ENCODE measurements at places on chromosomes 16 and 17.

GRCh38 chr16:66894948-66895688 is 14.8 kb downstream of the PDP2 start:
- peak; percentile 68 for DNase-seq

DNA sequence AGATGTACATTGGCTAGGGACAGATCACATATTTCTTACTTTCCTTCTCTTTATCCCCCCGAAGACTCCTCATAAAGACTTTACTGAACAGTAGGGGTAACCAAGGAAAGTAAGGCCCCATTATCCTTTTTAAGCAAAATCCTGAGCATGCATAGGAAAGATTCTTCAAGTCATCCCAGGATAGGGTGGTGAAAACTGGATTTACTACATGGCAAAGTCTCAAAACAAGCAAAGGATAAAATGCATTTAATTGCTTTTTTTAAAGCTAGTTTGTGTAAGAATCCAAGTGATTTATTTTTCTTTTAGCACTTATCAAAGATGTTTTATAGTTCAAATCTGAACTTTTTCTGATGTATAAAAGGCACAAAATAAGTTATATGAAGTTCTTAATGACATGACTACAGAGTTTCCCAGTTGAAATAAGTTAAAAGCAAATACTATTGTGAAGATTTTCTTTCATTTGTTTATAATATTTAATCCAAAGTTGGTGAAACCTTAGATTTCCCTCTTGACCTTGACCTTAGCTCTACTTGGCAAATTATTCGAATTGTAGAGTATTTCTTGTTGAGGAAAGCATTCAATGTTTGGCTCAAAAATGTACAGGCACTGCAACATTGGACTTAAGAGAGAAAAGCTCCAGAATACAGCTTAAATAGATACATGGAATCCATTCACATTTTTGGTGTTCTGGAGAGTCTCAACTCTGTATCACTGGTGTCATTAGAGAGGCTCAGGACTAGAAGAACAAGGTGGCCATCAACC is 104.3 kb downstream of the ABCA8 start:
- DNase-seq: no peak

GRCh38 chr17:41976142-41976768 is 9.7 kb downstream of the CNP start:
- DNase-seq: no peak

GRCh38 chr16:51450376-51450775 is 299.3 kb upstream of the SALL1 start:
- no peak for DNase-seq

DNA sequence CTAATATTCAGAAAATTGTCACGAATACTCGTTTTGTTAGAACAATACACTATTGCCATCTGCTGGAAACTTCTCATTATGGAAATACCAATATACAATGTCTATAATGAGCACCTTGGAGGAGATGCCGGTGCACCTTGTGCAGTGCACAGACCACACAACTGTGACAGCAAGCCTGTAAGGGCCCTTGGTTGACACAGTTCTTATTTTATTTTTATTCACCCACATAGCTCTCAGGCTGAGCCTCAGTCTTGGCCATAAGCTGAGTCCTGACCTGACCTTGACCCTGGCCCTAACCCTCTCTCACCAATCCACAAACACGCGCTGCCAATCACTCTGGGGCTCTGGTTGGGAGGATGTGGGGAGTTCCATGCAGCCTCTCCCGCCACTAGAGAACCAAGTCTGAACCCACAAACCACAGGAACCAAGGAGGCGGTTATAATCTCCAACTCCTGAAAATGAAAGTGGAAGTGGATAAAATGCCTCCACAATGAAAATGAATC is 7.6 kb downstream of the AIPL1 start:
- DNase-seq: no peak

DNA sequence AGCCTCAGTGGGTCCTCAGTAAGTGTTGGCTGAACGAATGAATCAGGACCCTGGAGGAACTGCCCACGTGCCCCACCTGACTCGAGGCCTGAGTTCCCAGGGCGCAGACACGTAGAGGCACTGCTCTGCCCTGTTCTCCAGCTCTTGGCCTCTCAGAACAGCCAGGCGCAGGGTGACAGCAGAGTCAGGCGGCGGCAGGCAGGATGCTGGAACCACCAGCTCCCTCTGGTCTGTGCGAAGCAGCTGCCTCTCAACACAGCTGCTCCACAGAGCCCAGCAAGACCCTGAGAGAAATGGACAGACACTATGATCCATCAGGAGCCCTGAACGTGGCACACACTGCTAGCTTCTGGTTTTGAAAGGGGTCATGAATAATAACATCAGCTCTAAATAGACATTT is 53.1 kb upstream of the BCO1 start:
- no peak for DNase-seq

- no peak for DNase-seq
Observed at GRCh38 chr17:50055055-50055425, 870 bp upstream of the ITGA3 start.

- DNase-seq: peak; percentile 48
Observed at GRCh38 chr17:72338847-72339790, 218.3 kb downstream of the SOX9 start.

DNA sequence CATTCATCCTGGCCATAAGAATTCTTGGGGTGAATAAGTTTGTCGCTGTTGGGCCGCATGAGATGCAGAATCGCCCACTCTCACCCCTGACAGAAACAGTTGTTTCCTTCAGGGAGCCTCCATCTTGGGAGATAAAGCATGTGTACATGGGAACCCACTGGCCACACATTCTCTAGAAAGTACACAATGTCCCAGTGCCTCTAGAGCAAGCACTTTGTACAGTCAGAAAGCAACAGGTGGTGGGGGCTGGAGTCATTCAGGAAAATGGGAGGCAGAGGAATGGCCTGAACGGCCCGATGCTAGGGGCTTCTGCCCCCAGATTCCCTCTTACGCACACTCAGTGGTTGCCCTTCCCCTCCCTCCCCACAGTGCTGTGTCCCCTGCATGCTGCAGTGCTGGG is 16.1 kb downstream of the ACE start:
- no peak for DNase-seq

GRCh38 chr17:57132663-57133062 is 47.6 kb downstream of the AKAP1 start:
- DNase-seq: no peak

DNA sequence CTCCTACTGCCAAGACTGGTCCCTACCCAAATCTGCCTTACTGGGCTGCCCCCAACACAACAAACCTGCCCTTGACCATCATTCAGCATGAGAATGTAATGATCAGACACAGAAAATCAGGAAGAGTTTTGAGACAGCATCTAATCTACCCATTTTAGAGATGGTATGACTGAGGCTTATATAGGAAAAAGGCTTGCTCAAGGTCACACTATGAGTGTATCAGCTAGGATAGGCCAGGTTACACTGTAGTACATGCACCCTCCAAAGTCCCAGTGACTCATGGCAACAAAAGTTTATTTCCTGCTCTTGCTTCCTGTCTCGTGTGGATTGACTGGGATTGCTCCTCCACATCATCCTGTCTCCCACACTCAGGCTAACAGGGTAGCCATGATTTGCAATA is 27.9 kb downstream of the NLRC5 start:
- DNase-seq: no peak

GRCh38 chr17:75151930-75152329 is 2.4 kb downstream of the JPT1 start:
- DNase-seq: no peak

DNA sequence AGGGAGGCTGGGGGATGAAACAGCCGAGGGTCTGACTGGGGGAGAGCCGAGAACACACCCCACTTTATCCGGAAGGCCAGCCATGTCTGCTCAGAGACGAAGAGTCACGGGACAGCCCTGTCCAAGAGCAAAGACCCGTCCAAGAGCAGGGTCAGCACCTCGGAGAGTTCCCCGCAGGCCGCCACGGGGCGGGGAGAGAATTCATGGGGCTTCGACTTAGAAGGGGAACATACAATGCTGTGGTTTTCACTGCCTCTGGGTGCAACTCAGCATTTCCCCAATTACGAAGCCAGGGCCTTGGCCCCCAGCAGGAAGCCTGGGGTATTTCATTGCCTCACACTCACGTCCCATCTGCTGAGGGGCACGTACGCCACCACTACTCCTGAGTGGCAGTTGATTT is 59.3 kb downstream of the JPH3 start:
- DNase-seq: peak; percentile 76

DNA sequence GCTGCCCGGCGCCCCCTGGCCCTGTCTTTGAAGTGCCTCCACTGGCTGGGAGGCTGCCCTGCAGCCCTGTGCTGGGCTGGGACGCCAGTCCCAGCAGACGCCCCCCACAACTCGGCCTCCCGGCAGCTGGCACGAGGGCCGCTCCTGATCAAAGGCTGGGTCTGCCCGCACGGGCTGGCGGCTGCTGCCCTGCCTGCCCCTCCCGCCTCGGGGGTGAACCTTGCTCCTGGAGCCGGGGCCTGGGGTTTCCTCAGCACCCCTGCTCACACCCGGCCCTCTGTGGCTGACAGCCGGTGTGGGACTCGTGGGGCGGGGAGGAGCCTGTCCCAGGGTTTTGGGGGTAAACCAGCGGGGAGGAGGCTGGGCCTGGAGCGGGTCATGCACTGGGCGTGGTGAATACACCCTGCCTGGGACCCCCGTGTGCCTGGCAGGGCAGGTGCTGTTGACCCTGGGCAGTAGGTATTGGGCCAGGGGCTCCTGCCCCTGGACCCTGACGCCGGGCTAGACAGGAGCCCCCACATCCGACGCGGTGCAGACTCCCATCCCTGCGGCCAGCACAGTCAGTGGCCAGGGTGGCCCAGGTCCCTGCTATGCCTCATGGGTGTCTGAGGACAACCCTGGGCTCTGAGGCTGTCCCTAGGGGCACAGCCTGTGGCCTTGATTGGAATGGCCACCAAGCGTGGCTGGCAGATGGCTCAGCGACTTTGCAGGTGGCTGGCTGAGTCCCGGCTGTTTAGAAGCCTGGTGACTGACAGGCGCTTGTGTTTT is 21.7 kb downstream of the CENPX start:
- no peak for DNase-seq

- DNase-seq: peak; percentile 21
Observed at GRCh38 chr16:56451753-56452689, 667 bp downstream of the OGFOD1 start.

DNA sequence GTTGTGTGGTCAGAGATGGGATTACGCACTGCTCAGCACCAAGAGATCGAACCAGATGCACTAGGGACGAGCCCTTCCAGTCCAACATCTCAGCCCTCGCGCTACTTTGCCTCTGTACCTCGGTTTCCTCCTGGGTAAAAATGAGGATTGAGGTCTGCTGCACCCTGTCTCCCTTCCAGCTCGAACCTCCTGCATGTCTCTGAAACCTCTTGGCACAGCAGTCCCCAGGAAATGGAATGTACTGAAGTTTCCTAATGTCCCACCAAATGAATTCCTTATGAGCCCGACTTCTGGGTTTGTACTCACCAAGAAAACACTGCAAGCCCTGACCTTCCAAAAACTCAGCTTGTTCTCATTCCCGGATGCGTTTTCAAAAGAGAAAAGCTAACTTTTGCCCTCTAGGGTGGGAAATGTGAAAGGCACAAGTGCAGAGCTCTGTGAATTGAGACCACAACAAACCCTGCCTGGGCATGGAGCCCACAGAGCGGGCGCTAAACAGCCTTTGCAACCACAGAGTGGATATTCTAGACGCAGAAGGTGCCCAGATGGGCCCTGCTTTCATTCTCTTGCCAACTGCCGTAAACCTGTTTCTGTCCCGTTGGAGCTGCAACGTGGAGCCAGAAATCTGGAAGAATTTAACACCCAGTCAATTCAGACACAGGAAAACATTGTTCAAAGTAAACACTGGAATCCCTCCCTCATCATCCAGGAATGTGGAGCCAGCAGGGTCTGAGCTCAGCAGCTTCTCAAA is 10.3 kb downstream of the CDRT4 start:
- peak; percentile 93 for DNase-seq

DNA sequence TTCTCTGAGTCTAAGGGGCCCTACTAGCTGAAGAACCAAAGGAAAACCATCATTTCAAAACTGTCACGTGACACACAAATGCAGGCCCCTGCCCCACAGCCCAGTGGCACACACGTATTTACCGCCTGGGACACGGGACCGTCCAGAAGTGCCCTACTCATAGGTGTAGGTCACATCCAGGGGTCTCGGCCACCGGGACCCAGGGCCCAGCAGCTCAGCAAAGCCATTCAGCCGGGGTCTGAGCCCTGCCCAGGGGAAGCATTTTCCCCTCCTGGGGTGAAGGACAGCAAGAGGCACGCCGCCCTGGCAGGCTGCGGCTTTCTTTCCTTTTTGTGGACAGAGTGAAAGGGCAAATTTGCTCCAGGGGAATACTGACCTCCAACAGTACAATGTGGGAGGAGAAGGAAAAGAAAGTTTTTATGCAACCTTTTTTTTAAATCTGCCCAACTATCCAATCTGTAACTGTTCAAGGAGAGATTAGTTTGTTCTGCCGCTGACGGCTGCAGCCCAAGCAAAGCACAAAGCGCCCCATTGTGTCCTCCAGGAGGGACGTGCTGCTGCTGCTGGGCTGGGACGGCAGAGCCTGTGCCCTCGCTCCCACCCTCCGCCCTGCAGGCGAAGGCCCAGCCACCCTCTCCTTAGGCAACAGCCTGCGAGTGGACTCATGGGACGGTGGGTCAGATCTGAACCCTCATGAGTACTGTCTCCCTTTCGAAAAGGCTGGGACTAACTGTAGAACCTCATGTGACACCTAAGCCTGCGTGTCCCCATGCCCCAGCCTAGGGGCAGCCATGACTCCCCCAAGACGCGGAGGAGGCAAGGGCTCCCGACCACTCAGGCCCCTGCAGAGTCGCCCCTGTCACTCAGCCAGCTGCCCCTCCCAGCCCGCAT is 21.3 kb downstream of the SLC7A5 start:
- peak; percentile 74 for DNase-seq

- DNase-seq: no peak
Observed at GRCh38 chr17:17824119-17824782, 12.5 kb downstream of the SREBF1 start.
